SK-N-SH (cell line): ENCODE measurements at places on chromosomes 1 and 21.

- H3K4me1 ChIP-seq: no peaks in the 10 kb centered on the region
- no peak overlapping the region for H3K27ac ChIP-seq
- H3K36me3 ChIP-seq: no peaks in the 10 kb centered on the region
- no peak overlapping the region for H3K4me3 ChIP-seq
- 0 out of 2 replicates have a peak, but pooled peaks cover 8% of the 10 kb centered on the region for H3K27me3 ChIP-seq
Observed at GRCh38 chr1:84969489-84970250, 27.2 kb downstream of the MCOLN2 start.

- H3K27ac ChIP-seq: no peak overlapping the region
- peaks cover 11% of the 10 kb centered on the region for H3K4me1 ChIP-seq
- no peaks in the 10 kb centered on the region for H3K27me3 ChIP-seq
- no peaks in the 10 kb centered on the region for H3K36me3 ChIP-seq
- no peak overlapping the region for H3K4me3 ChIP-seq
Observed at GRCh38 chr1:185559684-185560331, 174.4 kb upstream of the HMCN1 start.

- no peaks in the 10 kb centered on the region for H3K4me1 ChIP-seq
- no peaks in the 10 kb centered on the region for H3K36me3 ChIP-seq
- no peak within 1 kb of the TSS for H3K4me3 ChIP-seq
- H3K27ac ChIP-seq: no peak within 1 kb of the TSS
- H3K27me3 ChIP-seq: no peaks in the 10 kb centered on the region; the same call in 1 of the 2 replicates
Observed at GRCh38 chr1:167518331-167518700, at the start of gene CD247. CD247 (minus strand) TSS chr1:167518529; CDS start chr1:167518465, 64 bp downstream.

- peaks cover 26% of the 10 kb centered on the region for H3K4me1 ChIP-seq
- no peaks in the 10 kb centered on the region for H3K27me3 ChIP-seq
- DNase-seq: no peak
- peak overlapping the region; percentile 26 for H3K27ac ChIP-seq
- H3K36me3 ChIP-seq: no peaks in the 10 kb centered on the region
- peak overlapping the region; percentile 79 for H3K4me3 ChIP-seq
Observed at GRCh38 chr1:9589144-9589718, 520 bp downstream of the TMEM201 start.

DNA sequence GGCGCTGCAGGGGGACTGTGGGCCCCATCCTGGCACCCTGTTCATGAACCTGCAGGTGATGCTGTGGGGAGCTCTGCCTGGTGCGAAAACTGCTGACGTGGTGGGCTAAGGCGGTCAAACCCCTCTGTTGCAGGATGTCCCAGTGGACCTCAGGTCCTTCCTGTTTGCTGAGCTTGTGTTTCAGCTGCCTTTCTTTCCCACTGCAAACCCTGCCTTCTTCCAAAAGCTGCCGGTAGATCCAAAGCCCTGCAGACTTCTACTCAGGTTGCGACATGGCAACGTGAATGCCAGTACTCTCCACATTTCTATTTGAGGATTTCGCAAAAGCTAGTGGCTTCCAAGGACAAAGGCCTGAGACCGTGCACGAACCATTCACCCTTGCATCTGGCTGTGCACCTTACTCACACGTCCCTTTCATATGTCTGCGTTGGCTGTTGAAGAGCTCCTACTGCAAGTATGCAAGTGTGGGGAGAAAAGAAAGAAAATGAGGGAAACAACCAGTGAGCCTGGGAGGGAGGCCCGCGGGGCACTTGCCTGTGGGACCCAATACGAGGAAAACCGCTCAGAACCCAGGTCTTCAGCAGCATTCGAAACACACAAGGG is 6.2 kb upstream of the RRP1 start:
- H3K4me1 ChIP-seq: no peaks in the 10 kb centered on the region
- H3K27me3 ChIP-seq: no peaks in the 10 kb centered on the region
- H3K4me3 ChIP-seq: no peak overlapping the region
- H3K27ac ChIP-seq: no peak overlapping the region

- peaks cover 27% of the 10 kb centered on the region for H3K4me1 ChIP-seq
- DNase-seq: no peak
- H3K4me3 ChIP-seq: peak overlapping the region; percentile 48
- H3K27me3 ChIP-seq: no peaks in the 10 kb centered on the region
Observed at GRCh38 chr1:12614402-12615158, 3.4 kb downstream of the DHRS3 start.

DNA sequence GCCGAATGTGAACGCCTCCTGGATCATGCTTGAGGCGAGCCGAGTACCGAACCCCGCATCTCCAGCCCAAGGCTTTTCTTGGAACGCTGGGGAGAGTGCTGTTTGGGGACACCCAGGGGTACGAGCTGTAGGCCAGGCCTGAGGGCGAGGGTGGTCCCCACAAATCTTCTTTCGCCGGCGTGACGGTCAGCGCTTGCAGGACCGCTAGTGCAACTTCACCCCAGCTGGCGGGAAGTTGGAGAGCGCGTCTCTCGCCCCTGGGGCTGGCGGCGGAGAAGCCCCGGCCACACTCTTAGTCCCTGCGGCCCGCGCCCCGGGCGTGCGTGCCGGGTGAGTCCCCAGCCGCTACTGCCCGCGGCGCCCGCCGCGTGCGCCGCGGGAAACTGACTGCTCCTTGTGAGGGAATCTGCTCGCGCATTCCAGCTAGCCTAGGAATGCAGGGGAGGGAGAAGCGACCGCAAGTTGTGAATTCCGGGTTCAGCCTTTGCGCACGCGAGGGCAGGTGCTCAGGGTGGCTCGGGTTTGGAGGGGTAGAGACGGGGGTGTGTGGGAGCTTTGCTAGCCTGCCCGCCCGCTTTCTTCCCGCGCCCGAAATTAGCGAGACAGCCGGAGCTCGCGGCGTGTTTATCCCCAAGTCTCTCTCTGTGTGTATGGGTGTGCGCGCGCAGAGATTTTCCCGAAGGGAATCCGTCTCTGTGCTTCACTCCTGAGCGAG is 884 bp downstream of the LHX4 start:
- H3K27me3 ChIP-seq: peaks cover 87% of the 10 kb centered on the region
- H3K4me3 ChIP-seq: peak overlapping the region; percentile 50
- no peaks in the 10 kb centered on the region for H3K36me3 ChIP-seq
- no peak overlapping the region for H3K27ac ChIP-seq

- H3K27ac ChIP-seq: peak overlapping the region; percentile 64; the same call in 1 of the 2 replicates
- H3K4me1 ChIP-seq: no peaks in the 10 kb centered on the region
- no peaks in the 10 kb centered on the region for H3K36me3 ChIP-seq
- H3K4me3 ChIP-seq: no peak overlapping the region
Observed at GRCh38 chr1:8090241-8090702, 64.2 kb upstream of the ERRFI1 start.

GRCh38 chr1:115679141-115679611 is 37.4 kb downstream of the VANGL1 start:
- no peak overlapping the region for H3K4me3 ChIP-seq
- no peak for DNase-seq
- H3K27ac ChIP-seq: no peak overlapping the region
- no peaks in the 10 kb centered on the region for H3K27me3 ChIP-seq
- peaks cover 2% of the 10 kb centered on the region; the same call in 1 of the 2 replicates for H3K36me3 ChIP-seq
- peaks cover 6% of the 10 kb centered on the region; the same call in 1 of the 2 replicates for H3K4me1 ChIP-seq

DNA sequence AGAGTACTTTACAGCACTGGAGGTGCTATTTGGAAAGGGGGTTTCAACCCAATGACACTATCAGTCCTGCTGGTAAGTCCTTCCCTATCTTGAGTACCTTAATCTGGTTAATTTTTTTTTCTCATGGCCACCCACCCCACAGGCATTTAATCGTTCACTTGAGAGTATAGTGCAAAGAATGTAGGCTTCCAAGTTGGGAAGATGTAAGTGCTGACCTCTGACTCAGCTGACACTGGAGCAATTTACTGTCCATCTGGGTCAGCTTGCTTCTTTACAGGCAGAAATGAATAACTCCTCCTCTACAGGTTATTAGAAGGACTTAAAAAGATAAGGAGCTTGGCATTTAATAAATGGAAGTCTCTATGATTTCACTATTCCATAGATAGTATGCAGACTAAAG is 89.6 kb downstream of the AK5 start:
- H3K36me3 ChIP-seq: no peaks in the 10 kb centered on the region
- no peak for DNase-seq
- H3K27ac ChIP-seq: peak overlapping the region; percentile 74
- peaks cover 15% of the 10 kb centered on the region for H3K4me1 ChIP-seq
- no peaks in the 10 kb centered on the region for H3K27me3 ChIP-seq

GRCh38 chr1:93459126-93459525 is 11.2 kb downstream of the FNBP1L start:
- H3K4me1 ChIP-seq: no peaks in the 10 kb centered on the region; the same call in none of the 2 replicates
- no peak overlapping the region for H3K4me3 ChIP-seq
- peaks cover 24% of the 10 kb centered on the region for H3K36me3 ChIP-seq
- H3K27me3 ChIP-seq: no peaks in the 10 kb centered on the region
- DNase-seq: no peak

GRCh38 chr1:48683839-48684238 is 92.9 kb downstream of the BEND5 start:
- H3K27ac ChIP-seq: no peak overlapping the region
- DNase-seq: no peak
- no peaks in the 10 kb centered on the region for H3K36me3 ChIP-seq
- H3K4me1 ChIP-seq: no peaks in the 10 kb centered on the region

GRCh38 chr1:31243501-31244286 is 4.0 kb upstream of the NKAIN1 start:
- H3K27me3 ChIP-seq: peaks cover 9% of the 10 kb centered on the region; the same call in 1 of the 2 replicates
- no peak overlapping the region for H3K4me3 ChIP-seq
- peaks cover 9% of the 10 kb centered on the region; the same call in 1 of the 2 replicates for H3K4me1 ChIP-seq
- no peak for DNase-seq

- H3K4me1 ChIP-seq: no peaks in the 10 kb centered on the region; the same call in 1 of the 2 replicates
- H3K36me3 ChIP-seq: no peaks in the 10 kb centered on the region
- no peak for DNase-seq
- no peak overlapping the region for H3K4me3 ChIP-seq
Observed at GRCh38 chr1:98420376-98421084, 241.0 kb upstream of the SNX7 start.

DNA sequence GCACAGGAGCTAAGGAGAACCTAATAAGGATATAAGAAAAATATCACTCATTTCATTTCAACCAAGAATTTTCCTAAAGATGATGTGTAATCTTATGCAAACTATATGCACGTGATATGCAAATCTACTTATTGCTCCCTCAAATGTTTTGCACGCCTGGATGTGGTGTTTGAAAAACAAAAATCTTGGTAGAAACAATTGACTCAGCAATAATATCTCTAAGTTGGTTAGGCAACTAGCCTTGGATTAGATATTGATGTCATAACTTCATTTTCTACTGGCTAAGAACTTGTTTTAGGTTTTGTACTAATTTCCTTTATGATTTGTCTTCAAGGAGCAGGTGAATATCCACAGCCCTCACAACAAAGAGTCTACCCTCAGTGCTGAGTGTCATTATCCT is 164.6 kb downstream of the TM2D1 start:
- H3K4me1 ChIP-seq: no peaks in the 10 kb centered on the region
- H3K4me3 ChIP-seq: no peak overlapping the region
- H3K27me3 ChIP-seq: no peaks in the 10 kb centered on the region
- no peak for DNase-seq
- H3K36me3 ChIP-seq: no peaks in the 10 kb centered on the region
- no peak overlapping the region for H3K27ac ChIP-seq

DNA sequence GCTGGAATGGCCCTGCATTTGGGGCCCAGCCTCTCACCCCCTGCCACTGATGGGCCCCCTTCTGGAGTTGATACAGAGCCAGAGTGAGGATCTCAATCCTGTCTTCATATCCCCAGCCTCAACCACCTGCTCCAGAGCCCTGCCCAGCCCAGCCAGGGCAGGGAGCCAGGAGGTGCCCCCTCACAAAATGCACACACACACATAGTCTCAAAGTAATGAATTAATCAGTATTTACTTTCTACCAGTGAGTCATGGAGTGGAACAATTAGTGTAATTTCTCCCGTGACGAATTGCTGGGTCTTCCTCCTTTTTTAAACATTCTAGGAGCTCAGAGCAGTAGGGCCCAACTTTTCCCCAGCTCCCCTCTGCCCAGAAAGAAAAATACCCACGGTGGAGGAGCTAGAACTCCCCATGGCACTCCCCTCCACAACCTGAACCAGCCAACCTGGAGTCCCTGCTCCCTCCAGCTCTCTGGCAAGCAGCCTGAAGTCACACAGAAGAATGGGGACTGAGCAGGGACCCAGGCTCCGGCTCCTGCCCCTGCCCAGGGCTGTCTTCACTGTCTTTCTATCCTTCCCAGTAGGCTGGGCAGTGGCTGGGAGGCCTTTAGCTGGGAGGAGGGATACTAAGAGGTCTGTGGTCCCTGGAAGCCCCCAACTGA is 29.3 kb downstream of the SDC3 start:
- no peak for DNase-seq
- no peak overlapping the region for H3K4me3 ChIP-seq
- no peak overlapping the region for H3K27ac ChIP-seq
- H3K36me3 ChIP-seq: no peaks in the 10 kb centered on the region
- H3K4me1 ChIP-seq: peaks cover 8% of the 10 kb centered on the region; the same call in 1 of the 2 replicates

- H3K36me3 ChIP-seq: no peaks in the 10 kb centered on the region
- DNase-seq: no peak
- H3K4me1 ChIP-seq: no peaks in the 10 kb centered on the region
- no peak overlapping the region for H3K4me3 ChIP-seq
- H3K27ac ChIP-seq: no peak overlapping the region
- H3K27me3 ChIP-seq: no peaks in the 10 kb centered on the region
Observed at GRCh38 chr21:43854773-43855633, 10.0 kb upstream of the AGPAT3 start.

GRCh38 chr1:52967666-52968065 is 40.6 kb downstream of the SCP2 start:
- no peak overlapping the region for H3K4me3 ChIP-seq
- H3K36me3 ChIP-seq: no peaks in the 10 kb centered on the region
- H3K27me3 ChIP-seq: no peaks in the 10 kb centered on the region
- no peak for DNase-seq
- no peak overlapping the region for H3K27ac ChIP-seq

DNA sequence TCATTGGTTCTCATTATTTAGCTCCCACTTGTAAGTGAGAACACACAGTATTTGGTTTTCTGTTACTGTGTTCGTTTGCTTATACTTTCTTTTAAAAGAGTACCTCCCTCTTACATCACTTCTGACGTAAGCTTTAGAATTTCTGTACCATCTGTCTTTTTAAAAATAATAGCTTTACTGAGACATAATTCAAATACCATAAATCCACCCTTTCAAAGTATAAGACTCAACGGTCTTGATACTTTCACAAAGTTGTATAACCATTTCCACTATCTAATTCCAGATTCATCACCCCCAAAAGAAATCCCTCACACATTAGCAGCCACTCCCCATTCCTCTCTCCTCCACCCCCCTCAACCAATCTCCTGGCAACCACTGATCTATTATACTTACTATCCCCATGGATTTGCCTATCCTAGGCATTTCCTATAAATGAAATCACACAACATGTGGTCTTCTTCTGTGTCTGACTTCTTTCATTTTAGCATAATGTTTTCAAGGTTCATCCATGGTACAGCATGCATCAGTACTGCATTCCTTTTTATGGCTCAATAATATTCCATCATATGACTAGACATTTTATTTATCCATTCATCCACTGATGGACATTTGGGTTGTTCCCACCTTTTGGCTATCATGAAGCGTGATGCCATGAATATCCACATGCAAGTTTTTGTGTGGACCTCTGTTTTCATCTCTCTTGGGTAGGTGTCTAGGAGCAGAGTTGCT is 104.7 kb downstream of the HLCS start:
- no peaks in the 10 kb centered on the region for H3K4me1 ChIP-seq
- H3K36me3 ChIP-seq: no peaks in the 10 kb centered on the region
- H3K27me3 ChIP-seq: no peaks in the 10 kb centered on the region

- no peak overlapping the region for H3K4me3 ChIP-seq
- H3K36me3 ChIP-seq: no peaks in the 10 kb centered on the region
- H3K4me1 ChIP-seq: no peaks in the 10 kb centered on the region
- no peaks in the 10 kb centered on the region for H3K27me3 ChIP-seq
Observed at GRCh38 chr21:43851593-43851992, 13.4 kb upstream of the AGPAT3 start.
